Stimulated activated CD8-positive, alpha-beta memory T cell treated with anti-CD3 and anti-CD28 coated beads, Interleukin-2, amount 100 ng/mL, for 48 hours (primary cell): ENCODE measurements at places on chromosomes 11 and 22.

GRCh38 chr11:8810540-8811301 lies 100.3 kb upstream of the AKIP1 start:
- DNase-seq, result no peak

- DNase-seq, result no peak
Observed at GRCh38 chr11:64967375-64967774, 4.5 kb downstream of the MAJIN start.

- no peak for DNase-seq
Observed at GRCh38 chr11:69319255-69320106, 25.5 kb downstream of the MYEOV start.

DNA sequence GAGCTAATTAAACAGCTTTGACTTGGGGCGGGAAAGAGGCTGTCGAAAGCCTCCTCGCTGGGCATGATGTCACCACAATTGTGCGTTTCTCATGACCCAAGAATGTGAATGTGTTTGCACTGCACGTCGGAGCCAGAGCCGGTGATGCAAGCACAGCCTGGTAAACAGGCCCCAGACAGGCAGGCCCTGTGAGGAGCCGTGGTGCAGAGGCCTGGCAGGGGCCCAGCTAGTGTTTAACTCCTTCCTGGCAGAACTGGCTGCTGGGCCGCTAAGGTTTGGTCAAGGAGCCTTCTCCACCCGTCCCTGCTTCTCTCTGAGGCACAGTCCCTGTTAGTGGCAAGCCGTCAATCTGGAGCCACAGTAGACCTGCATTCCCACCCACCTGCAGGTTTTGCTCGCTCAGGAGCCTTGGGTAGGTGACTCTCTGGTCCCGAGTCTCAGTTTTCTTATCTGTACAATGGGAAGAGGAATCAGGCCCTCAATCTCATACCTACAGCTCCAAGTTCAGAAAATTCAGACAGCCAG lies 25.4 kb upstream of the SMTN start:
- no peak for DNase-seq

GRCh38 chr11:87307101-87307500 lies 269.4 kb downstream of the TMEM135 start:
- no peak for DNase-seq

DNA sequence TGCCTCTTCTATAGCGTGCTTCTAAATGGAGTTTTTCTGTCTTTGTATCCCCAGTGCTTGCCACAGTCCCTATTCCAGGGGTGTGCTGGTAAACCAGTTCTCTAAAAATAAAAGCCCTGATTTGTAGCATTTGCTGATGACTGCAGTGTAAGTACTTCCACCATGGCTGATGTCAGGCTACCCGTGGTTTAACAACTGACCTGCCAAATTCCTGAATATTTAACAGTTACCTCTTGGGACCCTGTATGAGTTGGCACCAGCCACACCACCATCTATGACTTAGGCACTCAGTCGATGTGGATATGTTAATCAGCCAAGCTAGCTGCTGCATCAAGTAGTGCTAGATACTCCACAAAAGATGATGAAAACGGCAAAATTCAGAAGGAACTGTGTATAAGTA lies 94.0 kb upstream of the MTNR1B start:
- no peak for DNase-seq

DNA sequence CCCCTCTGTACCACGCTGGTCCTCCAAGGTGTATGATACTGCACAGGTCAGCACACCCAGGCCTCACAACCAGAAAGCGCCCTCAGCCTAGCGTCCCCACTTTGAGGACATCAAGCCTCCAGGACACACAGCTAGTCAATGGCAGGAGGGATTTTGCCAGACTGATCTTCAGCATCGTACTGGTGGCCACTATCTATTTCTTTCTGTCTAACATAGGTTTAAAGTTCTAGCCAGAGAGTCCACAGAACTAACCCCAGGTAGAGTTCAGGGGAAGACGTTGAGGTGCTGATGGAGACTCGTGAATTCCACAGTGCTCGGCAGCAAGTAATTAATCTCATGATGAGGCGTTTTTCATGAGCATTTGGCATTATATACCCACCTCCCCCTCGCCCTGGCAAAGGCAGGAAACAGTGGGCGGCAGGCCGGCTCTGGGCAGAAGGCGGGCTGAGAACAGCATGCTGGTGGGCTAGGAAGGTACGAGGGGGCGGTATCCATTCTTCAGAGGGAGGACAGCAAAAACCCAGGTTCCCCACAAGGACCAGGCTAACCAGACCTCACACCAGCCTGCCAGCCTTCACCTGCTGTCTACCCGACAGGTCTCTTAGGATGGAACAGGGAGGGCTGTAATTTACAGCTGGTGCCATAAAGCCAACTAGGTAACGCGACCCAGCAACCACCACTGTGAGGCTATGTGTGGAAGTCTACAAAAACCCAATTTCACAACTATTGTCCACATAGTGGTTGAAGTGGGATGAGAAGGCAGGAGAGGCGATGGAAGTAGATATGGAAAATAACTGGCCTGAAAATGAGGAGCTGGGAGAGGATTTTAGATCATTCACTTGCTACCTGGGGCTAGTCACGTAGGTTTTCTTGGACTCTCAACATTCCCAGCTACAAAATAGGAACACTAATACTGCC lies 18.5 kb downstream of the MYH9 start:
- no peak for DNase-seq

DNA sequence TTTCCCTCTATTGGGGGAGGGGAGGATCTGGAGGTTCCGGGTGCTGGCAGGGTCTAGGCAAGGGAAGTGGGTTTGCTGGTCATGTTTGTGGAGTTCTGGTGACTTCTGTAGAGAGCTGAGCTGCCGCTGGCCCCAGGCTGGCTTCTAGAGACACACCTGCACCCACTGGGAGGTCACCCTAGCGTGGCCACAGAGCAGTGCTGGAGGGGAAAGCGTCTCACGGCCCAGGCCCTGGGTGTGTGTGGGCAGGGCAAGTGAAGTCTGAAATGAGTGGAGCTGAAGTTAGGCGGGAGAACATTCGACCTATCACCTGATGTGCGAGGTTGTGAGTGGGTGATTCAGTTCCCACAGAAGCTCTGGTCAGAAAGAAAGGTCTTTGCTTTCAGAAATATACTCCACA lies 27.9 kb downstream of the SMIM38 start:
- DNase-seq, result no peak

GRCh38 chr22:46776876-46777608 lies 14.6 kb downstream of the TBC1D22A start:
- no peak for DNase-seq

DNA sequence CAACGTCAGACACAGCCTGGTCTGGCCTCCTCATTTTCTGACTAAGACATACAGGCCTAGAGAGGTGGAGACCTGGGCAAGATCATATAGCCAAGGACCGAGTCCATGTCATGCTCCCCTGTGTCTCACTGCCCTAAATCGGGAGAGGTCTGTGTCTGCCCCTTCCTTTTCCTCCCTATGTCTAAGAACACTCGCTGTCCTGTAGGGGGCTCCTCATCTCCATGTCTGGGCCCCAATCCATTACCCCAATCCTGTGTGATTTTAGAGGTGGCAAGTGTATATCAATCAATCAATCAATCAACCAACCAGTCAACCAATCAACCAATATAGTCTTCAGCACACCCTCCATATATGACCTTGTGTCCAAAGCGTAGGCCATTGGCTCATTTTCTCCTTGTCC lies 125.7 kb downstream of the KIRREL3 start:
- no peak for DNase-seq
